ENCODE measurements at places on chromosomes 7 and 10.

GRCh38 chr10:128848810-128849209 lies 618.2 kb upstream of the MGMT start:
- DNase-seq, result no peak

GRCh38 chr7:34100661-34101060 lies 195.3 kb downstream of the BMPER start:
- no peak for DNase-seq

DNA sequence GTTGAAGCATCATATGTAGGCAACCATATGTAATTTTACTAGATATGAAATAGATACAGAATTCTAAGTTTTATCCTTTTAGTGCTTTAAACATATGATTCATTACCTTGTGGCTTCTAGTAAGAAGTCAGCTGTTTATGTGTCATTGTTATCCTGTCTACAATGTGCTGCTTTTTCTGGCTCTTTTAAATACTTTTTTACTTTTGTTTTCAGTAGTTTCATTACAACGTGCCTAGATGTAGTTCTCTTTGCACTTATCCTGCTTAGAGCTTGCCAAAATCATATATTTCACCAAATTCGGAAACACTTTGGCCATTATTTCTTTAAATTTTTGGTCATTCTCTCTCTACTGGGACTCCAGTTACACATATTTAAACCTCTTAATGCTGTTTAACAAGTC lies 26.4 kb downstream of the YAE1 start:
- no peak for DNase-seq

GRCh38 chr7:1913466-1914282 lies 243.6 kb downstream of the ELFN1 start:
- DNase-seq, result no peak

DNA sequence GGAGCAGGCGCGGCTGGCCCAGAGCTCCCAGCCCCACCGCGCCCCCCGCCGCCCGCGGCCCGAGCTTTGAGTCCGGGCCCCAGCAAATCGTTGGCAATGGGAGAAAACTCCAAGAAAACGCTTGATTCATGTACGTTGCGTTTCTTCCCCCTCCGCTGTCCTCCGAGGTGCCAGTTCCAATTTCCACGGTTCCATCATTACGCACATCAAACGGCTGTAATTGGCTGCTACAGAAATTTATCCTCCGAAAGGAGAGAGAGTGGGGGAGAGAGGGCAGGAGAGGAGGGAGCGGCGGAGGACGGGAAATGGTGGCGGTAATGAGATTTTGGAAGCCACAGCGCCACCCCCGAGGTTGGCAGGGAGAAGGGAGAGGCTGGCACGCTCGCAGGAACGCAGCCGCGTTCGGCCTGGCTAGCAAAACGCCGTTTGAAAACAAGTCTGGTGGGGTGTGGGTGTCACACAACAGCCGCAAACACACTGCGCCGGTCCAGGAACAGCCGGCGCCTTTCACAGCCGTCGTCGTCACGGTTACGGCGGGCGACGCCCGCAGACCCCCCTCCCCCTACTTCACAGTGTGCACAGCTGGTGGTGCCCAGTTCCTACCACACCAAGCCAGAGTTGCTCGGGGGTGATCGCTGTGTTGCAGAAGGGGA lies 57.5 kb downstream of the UNCX start:
- DNase-seq, result no peak

DNA sequence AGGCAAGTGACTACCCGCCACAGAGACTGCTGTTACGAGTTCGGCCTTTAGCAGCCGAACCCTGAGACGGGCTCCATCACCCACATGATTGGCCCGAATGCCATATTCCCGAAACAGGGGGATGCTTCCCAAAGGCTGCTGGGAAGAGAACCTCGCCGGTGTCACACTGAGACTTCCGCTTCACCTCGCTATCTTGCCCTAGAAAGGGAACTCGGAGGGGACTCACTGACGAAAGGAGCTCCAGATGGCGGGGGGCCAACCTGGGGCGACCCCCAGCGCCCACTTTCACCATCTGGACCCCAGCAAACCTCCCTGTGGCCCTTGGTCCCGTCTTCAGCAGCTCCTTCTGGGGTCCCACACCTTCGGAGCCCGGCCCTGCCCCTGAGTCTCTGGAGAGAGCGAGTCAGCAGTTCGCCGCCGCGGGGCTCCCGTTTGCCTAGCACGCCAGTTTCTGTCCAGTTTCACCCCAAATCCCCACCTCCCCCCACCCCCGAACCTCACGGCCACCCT lies 529 bp downstream of the HPS1 start:
- DNase-seq, result peak; percentile 19

- no peak for DNase-seq
Measured at GRCh38 chr7:4957847-4958476, 1.0 kb downstream of the MMD2 start.

GRCh38 chr7:81516898-81517297 lies 252.9 kb downstream of the HGF start:
- no peak for DNase-seq

- DNase-seq, result no peak
Measured at GRCh38 chr7:148711191-148712102, 12.7 kb downstream of the CUL1 start.

- no peak for DNase-seq
Measured at GRCh38 chr10:110214371-110214826, 7.0 kb downstream of the MXI1 start.

DNA sequence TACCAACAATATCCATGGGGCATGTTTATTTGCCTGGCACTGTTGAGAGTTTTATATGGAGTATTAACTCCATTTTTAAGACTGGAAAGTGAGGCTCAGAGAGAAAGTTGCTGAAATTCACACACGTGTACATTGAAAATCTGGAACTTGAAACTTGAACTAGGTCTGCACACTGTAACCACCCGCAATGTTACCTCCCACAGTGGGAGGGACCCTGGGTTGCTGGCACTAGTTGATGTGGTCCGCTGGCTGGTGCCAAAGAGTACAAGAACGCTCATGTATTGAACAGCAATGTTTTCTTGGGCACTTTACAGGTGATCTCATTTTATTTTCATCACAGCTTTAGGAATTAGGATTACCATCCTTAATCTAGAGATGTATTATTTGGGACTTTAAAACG lies 253.2 kb downstream of the INHBA start:
- DNase-seq, result no peak

DNA sequence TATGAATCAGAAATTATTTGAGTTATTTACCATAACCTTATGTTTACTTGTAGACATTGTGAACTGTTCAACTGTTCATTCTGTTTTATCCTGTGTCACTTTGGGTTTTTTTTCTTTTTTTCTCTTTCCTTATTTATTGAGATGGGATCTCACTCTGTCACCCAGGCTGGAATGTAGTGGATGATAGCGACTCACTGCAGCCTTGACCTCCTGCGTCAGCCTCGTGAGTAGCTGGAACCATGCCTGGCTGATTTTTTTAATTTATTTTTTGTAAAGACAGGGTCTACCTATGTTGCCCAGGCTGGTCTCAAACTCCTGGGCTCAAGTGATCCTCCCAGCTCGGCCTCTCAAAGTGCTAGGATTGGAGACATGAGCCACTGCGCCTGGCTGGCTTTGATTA lies 97.1 kb downstream of the CSTF2T start:
- no peak for DNase-seq

DNA sequence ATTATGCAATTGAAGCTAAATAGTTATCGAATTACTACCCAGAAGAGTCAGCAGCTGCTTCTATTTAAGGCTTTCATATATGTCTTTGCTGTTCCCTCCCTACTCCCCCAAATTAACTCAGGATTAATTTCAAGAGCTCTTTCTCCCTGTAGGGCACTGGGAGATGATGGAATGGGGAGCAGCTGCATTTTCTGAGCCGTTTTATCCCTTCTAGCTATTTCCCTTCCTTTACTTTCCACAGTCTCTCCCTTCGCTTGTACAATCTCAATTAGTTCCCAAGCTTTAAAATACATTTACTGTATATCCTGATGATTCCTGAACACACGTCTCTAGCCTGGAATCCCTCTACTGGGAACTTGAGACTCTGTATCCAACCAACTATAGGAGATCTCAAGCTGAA lies 19.8 kb upstream of the TSPAN12 start:
- DNase-seq, result no peak

- peak; percentile 66 for DNase-seq
Measured at GRCh38 chr10:132443605-132443982, 46.6 kb downstream of the PWWP2B start.

- DNase-seq, result no peak
Measured at GRCh38 chr7:1263391-1263951, 30.8 kb downstream of the UNCX start.

DNA sequence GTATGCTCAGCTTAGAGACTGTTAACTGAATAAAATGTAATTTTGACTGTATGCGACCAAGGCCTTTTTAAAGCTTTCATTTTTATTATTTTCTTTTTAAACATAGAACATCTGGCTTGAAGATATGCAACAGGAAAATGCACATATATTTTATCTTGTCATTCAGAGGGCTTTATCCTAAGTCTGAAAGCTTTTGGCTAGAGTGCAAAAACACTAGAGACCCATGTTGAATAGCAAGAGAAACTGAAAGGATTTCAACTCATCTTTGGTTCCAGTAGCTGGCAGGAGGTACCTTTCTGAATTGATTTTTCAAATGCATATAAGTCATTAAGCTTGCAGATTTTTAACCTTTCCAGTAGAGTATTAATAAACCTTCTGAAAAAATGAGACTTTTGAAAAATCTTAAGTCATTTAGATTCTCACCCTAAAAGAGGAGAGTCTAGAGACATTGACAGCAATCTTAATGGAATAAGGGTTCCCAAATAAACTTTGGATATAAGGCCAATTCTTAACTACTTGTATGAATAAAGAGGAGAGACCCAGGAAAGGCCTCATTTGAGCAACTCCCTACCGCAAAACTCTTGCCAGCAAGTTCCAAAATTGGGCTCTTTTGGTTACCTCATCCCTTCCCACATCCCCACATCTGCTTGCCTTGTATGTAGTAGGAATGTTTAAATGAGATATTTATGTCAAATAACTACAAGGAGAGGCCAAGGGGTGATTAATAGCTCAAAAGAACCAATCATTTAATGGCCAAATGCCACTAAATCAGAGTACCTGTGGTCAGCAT lies 454.4 kb downstream of the HTR7 start:
- no peak for DNase-seq

DNA sequence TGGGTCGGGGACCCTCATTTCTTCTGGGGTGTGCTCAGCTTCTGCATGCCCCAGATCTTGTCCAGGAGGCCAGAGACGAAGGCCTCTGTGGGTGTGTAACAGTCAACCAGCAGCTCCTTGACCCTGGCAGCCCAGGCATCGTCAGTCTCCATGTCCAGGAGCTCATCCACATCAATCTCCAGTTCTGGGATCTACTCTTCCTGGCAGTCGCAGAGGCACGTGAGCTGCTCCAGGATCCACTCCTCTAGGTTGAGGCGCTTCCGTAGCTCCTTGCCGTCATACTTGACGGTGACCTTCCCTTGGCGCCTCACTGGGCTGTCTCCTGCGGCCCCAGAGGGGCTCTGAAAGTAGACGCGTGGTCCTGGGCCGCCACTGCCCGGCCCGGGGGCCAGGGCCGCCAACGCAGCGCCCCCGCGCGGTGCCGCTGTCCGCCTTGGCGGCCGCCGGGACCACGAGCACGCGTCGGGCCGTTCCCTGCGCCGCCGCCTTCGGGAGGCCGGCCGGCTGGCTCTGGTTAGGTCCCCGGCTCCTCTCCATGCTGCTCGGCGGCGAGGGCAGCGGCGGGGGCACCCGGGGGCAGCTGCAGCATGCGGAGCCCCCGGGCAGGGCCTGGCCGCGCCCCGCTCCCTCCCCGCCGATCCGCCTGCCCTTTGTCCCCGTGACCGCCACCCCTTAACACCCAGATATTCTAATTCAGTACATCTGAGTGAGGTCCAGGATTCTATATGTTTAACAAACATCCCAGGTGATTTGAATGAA lies 170.5 kb downstream of the SEPTIN7 start:
- no peak for DNase-seq

DNA sequence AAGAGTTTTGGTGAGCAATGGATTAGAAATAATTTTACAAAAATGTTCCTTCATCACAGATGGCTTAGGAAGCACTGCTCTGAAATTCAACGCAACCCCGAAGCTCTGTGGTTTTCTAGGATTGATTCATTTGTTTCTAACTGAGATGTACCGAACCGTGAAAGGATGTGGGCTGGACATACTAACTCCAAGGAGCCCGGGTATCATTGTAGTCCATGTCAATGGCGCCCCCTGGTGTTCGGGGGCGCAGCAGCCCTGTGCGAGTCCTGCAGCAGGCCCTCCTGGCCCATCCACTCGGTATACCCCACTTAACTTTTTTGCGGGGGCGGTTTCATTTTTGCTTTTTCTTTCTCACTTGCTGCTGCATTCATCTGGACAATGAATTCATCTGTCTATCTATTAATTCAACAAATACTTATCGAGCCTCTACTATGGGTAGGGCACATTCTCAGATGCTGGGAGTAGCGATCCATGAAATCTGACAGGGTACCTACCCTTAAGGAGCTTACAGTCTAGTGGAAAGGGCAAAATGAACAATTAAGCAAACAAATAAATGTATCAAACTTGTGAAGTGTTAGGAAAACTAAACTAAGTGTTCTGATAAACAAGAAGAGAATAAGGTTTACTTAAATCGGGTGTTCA lies 25.2 kb upstream of the ITPRID1 start:
- no peak for DNase-seq

- no peak for DNase-seq
Measured at GRCh38 chr10:110865186-110865808, 6.4 kb upstream of the PDCD4 start.

DNA sequence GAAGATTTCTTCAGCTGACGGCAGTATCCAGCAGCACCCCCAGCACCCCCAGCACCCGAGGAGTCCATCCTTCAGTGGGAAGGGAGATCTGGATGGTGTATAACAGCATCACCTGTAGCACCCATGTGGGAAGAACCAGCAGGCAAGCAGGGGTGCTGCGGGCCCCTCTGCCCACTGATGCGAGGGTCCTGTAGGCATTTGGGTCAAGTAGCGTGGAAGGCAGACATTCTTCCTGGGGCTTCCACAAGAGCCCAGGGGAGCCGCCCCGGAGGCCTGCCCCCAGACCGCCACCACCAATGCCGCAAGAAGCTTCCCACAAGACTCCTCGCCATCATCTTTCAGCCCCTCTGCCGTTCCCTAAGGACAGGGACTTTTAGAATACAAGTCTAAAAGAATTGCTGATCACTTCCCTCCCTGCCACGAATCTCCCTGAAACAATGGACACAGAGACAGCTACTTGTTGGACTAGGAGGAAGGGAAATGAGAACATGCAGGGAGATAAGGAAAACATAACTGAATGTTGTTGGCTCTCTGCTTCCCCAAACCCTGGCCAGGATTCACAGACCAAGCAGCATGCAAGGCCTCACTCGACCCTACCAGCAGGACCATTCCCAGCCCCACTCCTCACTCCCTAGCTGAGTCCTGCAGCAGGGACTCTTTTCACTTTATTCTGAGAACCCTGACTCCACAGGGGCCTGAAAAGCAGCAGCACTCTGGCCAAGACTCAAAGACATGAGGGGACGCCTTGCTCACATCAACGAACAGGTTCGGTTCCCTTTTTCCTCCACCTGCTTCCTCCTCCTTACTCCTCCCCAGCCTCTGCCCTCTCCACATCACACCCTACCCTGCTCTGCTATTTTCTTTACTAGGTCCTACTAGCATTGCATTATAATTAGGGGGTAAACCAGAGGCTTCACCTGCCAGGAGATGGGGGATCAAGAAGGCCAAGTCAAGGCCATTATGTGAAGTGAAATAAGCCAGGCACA lies 164.5 kb downstream of the HERPUD2 start:
- no peak for DNase-seq

GRCh38 chr7:13687500-13687899 lies 302.0 kb downstream of the ETV1 start:
- no peak for DNase-seq

Measured in effector CD4-positive, alpha-beta T cell (primary cell).